ENCODE measurements at places on chromosomes 2 and 18. TPM values are rescaled to one million over a fixed set of nuclear protein-coding genes. Genes with fewer than 3 reads are reported as not detected.

Gene LAMA1
- 0.20 TPM for total RNA-seq

Gene CCDC121
- total RNA-seq = 2.6 TPM

Gene PROC
- total RNA-seq = under 0.01 TPM

Gene DTNA
- 0.44 TPM for total RNA-seq

Gene ASPRV1
- under 0.01 TPM for total RNA-seq

Gene TUBB8B
- not detected for total RNA-seq

Gene GALM
- 4.1 TPM for total RNA-seq

Gene PROKR1
- not detected for total RNA-seq

Gene ALPI
- total RNA-seq = not detected

Gene NEU2
- not detected for total RNA-seq

Gene AMER3
- total RNA-seq = not detected

Gene PPP1CB
- total RNA-seq = 81.7 TPM

Gene FEV
- total RNA-seq = not detected

Gene INHBB
- total RNA-seq = 21.1 TPM

Gene TNFRSF11A
- total RNA-seq = 18.7 TPM

Gene DYSF
- 96.5 TPM for total RNA-seq

Gene RGPD3
- total RNA-seq = under 0.01 TPM

Gene PPIL3
- total RNA-seq = 19.2 TPM

Gene ABCG8
- total RNA-seq = not detected

Gene GPR17
- not detected for total RNA-seq

Gene TDRD15
- total RNA-seq = not detected

Gene NTSR2
- not detected for total RNA-seq

Gene LYG2
- total RNA-seq = not detected

Gene IL1RL2
- 0.20 TPM for total RNA-seq

Gene ATP6V1B1
- not detected for total RNA-seq

Gene DNAJC5G
- 0.44 TPM for total RNA-seq

Gene FTCDNL1
- total RNA-seq = 0.40 TPM

Gene SAP130
- total RNA-seq = 2.4 TPM

Gene NOP58
- total RNA-seq = 26.4 TPM

Gene LHCGR
- total RNA-seq = not detected

Gene DSEL
- total RNA-seq = 7.3 TPM

Gene NPPC
- not detected for total RNA-seq

Gene MRPS5
- total RNA-seq = 48.2 TPM

Gene ACTR2
- total RNA-seq = 86.5 TPM

Gene SLC9A2
- not detected for total RNA-seq

Gene XDH
- total RNA-seq = not detected

Gene POTEI
- 0.79 TPM for total RNA-seq

Gene PIEZO2
- 256 TPM for total RNA-seq

Gene REG3A
- total RNA-seq = not detected

Gene CFC1B
- total RNA-seq = not detected

Gene CYP26B1
- 0.44 TPM for total RNA-seq

Gene FAP
- total RNA-seq = under 0.01 TPM

Gene VAPA
- 73.7 TPM for total RNA-seq

Gene RAB10
- 47.0 TPM for total RNA-seq

Gene EMX1
- not detected for total RNA-seq

All from lung microvascular endothelial cell (primary cell).